Memory B cell (primary cell): ENCODE measurements at places on chromosomes 5 and 9.

GRCh38 chr5:1363160-1363559 lies 18.3 kb upstream of the CLPTM1L start:
- no peak for DNase-seq

DNA sequence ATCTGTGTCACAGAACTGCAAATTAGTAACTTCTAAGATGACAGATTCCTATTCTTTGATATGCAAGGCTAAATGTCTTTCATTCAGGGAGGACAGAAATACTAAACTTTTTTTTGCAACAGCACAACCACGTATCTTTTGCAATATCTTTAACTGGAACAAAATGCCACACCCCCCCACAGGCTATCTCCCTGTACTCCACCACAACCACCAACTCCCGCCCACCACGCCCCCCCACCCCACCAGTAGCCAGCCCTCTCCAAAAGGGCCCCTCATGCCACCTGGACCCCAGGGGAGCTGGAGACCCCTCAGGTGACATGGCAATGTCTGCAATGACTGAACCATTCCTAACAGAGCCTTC lies 131.8 kb downstream of the ROR2 start:
- no peak for DNase-seq

GRCh38 chr9:85603936-85604335 lies 137.8 kb downstream of the AGTPBP1 start:
- no peak for DNase-seq

DNA sequence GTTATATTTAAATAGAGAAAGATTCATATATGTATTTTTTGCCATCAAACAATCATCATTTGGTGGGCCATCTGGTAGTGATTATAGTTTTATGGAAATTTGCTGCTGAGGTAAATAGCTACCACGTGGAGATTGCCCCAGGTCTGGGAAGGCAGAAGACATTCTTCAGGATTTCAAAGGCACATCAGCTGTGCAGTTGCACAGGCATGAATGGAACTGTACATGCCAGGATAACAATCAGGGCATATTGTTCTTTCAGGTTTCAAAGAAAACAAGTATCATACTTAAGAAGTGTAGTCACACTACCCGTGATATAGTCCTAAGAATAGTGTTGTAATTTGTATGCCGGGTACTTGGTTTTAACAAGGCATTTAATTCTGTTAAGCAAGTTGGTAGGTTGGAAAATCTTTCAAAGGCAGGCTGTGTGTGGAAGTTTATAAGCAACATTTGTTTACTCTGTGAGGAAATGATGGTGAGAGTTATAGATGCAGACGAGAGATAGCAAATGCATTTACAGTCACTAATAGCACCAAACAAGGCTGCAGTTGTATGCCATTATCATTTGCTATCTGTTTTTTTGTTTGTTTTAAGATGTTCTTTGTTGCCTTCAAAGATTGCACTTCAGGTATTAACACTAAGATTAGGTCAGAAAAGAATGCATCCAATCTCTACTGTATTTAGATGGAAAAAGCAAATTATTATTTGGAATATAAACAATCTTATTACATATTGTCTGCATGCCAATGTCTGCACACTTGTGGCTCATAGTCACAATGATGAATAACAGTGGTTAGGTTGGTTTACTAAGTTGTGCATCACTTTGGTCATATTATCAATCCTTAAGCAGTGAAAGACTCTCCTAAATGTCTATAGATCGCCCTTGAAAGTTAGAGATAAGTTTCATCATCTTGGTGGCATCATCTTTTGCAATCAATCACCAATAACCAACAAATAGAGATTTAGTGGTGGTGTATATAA lies 55.3 kb downstream of the RPS23 start:
- DNase-seq, result no peak

DNA sequence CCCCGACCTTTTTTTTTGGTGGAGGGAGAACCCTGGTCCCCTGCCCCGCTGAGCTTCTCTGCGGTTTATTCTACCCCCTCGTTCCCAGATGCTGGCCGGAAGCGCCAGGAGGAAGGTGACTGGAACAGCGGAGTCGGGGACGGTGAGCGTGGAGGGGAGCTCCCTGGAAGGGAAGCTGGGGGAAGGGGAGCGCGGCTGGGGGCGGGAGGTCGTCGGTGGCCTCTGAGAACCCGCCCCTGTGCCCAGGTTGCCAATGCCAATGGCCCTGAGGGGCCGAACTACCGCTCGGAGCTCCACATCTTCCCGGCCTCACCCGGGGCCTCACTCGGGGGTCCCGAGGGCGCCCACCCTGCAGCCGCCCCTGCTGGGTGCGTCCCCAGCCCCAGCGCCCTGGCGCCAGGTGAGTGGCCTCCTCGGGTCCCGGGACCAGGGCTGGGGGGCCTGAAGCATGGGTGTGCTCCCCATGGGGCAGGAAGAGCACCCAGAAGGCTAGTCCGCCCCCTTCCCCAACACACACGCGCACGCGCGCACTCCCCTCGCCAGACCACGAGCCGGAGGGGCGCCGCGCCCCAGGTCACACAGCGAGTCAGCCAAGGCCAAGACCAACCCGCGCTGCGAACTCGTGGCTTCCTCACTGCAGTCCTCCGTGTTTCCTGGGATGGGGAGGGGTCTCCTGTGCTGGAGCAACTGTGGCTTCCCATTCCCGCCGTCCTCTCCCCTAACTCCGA lies 10.6 kb downstream of the MYOZ3 start:
- DNase-seq, result no peak

DNA sequence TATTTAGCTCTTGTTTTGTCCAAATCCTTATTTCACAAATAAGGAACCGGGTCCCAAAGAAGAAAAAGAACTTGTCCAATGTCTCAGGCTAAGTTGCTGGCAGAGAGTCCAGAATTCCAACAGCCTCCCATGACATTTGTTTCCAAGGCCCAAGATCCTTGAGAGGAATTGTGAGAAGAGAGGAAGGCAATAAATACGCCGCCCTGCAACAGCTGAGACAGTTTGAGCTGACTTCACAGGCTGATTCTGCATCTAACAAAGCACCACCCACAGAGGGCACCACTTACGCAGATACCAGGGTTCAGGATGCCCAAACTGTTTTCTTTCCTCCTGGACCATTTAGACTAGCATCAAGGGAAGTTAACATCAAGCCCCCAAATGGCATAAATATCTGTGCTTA lies 211.3 kb downstream of the FAM114A2 start:
- DNase-seq, result no peak

DNA sequence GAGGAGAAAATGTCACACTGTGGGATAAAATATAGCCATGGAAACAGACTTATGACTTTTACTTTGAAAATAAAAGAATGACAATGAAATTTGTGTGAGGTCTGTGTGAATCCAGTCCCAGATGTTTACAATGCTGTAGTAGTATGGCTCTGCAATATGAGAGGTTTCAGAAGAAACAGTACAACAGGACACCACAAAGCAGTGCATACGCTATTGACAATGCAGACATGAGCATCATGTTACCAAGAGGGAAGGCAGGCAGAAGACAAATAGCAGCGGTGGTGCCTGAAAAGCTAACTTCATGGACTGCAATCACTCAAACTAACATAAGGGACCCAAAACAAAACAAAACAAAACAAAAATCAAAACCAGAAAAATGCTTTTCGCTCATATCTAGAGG lies 1.8 kb downstream of the FGF10 start:
- DNase-seq, result no peak

- DNase-seq, result no peak
Observed at GRCh38 chr5:124806026-124806372, 59.6 kb upstream of the ZNF608 start.

- DNase-seq, result no peak
Observed at GRCh38 chr5:158521995-158522394, 577.7 kb downstream of the EBF1 start.

GRCh38 chr9:123375469-123376132 lies 19.6 kb downstream of the CRB2 start:
- DNase-seq, result no peak

GRCh38 chr9:113475031-113475430 lies 11.5 kb downstream of the RGS3 start:
- no peak for DNase-seq

DNA sequence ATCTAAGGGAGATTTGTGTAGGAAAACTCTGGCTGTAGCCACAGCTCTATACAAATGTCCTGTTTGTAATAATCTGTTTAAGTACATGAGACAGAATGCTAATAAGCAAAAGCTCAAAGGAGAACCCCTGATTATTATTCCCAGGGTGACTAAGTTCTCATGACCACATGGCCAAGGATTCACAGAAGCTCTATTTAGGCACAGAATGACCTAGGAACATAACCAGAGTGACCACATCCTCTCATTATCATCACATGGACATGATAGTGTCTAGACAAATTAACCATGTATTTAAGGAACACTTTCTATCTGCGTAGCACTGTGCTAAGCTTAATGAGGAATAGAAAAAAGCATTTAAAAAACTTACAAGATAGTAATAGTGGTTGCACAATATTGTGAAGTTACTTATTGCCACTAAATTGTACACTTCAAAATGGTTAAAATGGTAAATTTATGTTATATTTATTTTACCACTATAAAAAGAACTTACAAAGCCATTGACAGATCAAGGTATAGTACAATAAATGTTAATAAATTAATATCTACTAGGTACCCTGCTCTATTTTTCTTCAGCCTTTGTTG lies 56.3 kb downstream of the STX17 start:
- no peak for DNase-seq

DNA sequence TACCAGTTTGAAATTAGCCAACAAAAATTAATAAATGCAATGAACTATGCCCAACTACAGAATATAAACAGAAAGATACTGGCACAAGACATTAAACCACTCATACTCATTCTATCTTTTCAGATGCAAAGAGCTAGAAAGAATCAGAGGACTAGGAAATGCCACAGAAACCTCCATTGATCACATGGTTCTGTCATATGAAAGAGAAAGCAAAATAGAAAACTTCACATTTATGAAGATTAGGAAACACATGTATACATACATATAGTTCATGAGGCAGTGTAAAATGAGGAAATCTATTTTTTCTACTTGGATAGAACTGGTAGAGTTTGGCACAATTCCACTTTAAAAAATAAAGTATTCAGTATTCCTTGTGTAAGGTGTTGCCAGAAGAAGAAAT lies 275.1 kb upstream of the PTGER4 start:
- no peak for DNase-seq

- no peak for DNase-seq
Observed at GRCh38 chr5:67268231-67269021, 71.8 kb upstream of the CD180 start.

- DNase-seq, result no peak
Observed at GRCh38 chr9:114446036-114446435, 58.3 kb upstream of the AKNA start.

- no peak for DNase-seq
Observed at GRCh38 chr9:110555551-110556331, 23.8 kb downstream of the SVEP1 start.

- DNase-seq, result no peak
Observed at GRCh38 chr5:169029037-169029436, 271.9 kb downstream of the SLIT3 start.

DNA sequence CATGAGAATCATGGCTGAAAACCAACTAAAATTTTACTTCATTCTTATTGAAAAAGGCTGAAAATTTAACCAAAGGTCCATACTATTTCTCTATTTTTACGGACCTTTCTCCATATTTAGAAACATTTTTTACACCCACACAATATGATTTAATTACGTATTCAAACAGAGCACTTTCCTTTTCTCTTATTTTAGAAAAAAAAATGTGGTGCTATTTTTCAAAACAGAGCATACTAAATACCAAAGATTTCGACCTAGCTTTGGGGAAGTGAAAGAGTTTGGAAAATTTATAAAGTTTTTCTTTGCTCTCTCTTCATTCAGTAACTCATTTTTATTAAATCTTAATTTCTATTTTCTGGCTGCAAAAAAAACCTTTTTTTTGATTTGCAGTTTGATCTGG lies 38.1 kb downstream of the RNF145 start:
- no peak for DNase-seq

GRCh38 chr9:14831074-14831473 lies 79.2 kb downstream of the FREM1 start:
- DNase-seq, result no peak

- DNase-seq, result peak; percentile 37
Observed at GRCh38 chr5:172766287-172767108, 4.5 kb downstream of the DUSP1 start.

DNA sequence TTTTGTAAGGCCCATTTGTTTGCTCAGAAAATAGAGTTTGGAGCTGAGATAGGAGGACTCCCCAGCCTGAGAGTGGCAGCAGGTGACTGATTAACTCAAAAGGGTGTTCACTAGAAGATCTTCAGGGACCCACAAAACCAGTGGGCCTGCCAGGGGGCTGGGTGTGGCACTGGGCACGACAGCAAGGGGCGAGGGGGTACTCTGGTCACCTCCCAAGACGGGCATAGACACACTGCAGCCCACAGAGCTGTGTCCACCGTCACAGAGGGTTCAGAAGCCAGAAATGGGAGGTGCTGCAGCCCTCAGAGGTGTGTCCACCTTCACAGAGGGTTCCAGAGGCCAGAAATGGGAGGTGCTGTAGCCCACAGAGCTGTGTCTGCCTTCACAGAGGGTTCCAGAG lies 75.6 kb upstream of the CACNA1B start:
- no peak for DNase-seq

- DNase-seq, result no peak
Observed at GRCh38 chr9:127741831-127742434, 6.8 kb upstream of the TOR2A start.

GRCh38 chr5:124746916-124747790 lies 714 bp upstream of the ZNF608 start:
- peak; percentile 52 for DNase-seq

- no peak for DNase-seq
Observed at GRCh38 chr5:155416765-155417164, 403.2 kb downstream of the KIF4B start.

- DNase-seq, result no peak
Observed at GRCh38 chr5:59123595-59124561, 541.0 kb downstream of the RAB3C start.

DNA sequence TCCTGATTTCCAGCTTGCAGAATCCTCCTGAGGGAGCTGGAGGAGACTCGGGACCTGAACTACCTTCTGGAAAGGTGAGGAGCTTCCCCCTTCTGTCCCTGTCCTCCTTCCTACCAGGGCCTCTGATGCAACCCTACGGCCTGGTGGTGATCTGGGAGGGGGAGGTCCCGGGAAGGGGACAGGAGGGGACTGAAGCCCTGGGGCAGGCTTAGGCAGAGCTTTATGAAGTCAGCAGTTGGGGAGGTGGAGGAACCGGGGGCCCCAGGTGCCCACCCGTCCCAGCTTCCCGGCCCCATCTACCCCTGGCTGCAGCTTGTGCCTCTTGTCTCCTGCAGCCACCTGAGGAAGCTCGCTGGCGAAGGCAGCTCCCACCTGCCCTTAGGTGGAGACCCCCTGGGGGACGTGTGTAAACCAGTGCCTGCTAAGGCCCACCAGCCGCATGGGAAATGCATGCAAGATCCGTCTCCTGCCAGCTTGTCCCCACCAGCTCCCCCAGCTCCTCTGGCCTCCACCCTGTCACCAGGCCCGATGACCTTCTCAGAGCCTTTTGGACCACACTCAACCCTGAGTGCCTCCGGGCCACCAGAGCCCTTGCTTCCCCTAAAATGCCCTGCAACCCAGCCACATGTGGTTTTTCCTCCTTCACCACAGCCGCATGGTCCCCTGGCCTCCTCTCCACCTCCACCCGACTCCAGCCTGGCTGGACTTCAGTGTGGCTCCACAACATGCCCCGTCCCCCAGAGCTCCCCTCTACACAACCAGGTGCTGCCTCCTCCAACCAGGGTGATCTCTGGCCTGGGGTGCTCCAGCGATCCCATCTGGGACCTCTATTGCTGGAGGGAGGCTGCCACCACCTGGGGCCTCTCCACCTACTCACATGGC lies 2.1 kb downstream of the SPATA31E1 start:
- DNase-seq, result no peak
